ENCODE measurements at places on chromosomes 6 and 20.

GRCh38 chr20:38895098-38895949 is 30.9 kb upstream of the FAM83D start:
- DNase-seq, result no peak

DNA sequence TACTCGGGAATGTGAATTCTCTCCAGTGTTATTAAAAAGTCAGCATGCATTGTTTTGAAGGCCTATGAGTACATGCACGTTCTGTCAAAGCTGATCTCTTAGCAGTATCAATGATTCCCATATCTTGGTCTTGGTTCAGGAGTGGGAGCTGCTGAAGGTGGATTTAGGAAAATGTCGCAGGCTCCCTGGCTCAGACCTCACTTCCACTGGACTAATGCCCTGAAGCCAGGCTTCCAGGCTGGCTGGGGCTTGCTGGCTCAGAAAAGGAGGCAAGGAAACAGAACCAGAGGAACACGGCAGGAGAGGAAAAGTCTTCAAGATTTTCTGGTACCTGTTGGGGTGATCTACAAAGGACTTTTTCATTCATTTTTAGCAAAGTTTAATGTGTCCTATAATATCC is 81.6 kb downstream of the OLIG3 start:
- DNase-seq, result no peak

GRCh38 chr6:139313229-139313628 is 21.4 kb upstream of the TXLNB start:
- no peak for DNase-seq

DNA sequence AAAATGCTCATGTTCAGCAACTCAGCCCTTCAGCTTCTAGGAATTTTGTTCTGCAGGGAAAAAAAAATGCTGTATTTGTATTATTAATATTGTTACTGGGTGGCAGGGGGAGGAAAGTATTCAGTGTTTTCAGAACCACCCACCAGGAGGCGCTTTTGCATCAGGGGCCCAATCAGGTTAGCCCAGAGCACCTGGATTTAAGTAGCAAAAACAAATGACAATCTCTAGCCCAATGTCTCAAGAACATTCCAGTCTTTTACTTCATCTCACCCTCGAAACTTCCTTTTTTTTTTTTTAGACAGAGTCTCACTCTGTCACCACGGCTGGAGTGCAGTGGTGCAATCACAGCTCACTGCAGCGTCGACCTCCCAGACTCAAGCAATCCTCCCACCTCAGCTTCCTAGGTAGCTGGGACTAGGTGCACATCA is 635 bp upstream of the C20orf203 start:
- DNase-seq, result peak; percentile 80

DNA sequence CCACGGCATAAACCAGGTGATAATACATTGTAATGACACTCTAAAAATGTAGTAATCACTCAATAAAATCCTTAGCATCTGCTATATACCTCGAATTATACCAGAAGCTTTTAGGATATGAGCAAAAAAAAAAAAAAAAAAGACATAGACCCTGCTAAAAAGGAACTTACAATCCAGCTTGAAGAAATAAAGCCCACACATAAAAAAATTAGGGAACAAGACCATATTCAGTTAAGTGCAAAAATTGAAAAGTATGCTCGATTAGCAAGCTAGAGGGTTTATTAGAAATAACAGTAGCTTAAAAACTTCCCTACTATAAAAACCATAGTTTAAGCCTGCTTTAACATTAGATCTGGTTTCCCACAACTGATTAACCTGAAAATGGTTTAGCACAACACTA is 135.6 kb downstream of the GMPR start:
- no peak for DNase-seq

DNA sequence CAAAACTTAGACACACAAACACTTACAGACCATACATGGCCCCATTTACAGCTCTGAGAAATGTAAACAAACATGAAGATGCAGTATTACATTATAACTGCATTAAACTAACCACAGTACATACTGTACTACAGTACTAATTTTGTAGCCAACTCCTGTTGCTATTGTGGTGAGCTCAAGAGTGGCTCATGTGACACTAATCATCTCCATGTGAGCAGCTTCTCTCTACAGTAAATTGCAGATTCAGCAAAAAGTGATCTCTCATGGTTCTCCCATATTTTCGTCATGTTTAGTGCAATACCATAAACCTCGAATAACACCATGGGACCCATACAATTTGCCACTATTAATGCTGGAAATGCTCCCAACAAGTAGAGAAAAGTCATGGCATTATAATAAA is 860.4 kb downstream of the EPHA7 start:
- no peak for DNase-seq

DNA sequence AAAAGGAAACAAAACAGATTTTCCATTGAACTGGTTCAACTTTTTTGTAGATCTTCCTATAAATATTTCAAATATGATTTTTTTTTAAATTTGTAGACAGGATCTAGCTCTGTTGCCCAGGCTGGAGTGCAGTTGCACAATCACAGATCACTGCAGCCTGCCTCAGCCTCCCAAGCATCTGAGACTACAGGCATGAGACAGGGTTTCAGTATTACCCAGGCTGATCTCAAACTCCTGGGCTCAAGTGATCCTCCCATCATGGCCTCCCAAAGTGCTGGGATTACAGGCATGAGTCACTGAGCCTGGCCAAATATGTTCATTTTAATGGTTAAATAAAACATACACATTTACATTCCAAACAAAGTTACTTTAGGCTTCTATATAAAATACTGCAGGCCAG is 33.6 kb downstream of the SAMHD1 start:
- no peak for DNase-seq

GRCh38 chr20:46803123-46804020 is 91.3 kb upstream of the EYA2 start:
- no peak for DNase-seq

DNA sequence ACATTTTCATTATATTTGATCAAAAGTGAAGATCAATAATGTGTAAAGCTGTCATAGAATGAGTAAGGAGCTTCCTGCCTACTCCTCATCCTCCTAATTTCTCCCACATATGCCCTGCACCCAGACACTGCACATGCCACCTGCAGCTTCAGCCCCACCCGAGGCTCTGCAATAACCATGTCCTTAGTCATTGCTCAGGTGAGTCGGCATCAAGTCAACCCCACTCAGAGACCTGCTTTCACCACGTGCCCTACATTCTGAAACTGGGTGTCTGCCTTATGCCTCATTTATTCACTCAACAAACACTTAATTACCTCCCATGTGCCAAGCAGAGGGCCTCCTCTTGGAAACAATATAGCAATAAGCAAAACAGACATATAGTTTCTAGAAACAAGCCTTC is 15.4 kb upstream of the TNFAIP3 start:
- DNase-seq, result no peak

- DNase-seq, result no peak
These were observed 3.9 kb upstream of the TEAD3 start for GRCh38 chr6:35500782-35501181.

DNA sequence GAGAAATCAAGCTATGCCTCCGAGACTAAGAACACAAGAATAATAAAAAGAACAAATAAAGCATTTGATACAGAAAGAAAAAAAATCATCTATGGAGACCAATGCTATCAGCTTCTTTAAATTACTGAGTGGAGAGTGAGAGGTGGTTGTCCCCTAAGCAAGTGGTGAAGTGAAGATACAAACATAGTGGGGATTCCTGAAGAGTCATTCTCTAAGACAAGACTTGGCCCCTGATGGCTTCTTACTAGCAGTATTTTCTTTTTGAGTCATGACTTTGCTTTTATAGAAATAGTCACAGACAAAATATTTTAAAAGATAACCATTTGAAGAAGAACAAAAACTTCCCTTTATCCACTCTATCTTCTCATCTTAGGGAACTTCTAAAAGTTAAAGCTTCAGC is 261.4 kb upstream of the PRDM1 start:
- DNase-seq, result no peak

GRCh38 chr6:134182528-134182927 is 130.1 kb upstream of the SLC2A12 start:
- no peak for DNase-seq

GRCh38 chr6:170148709-170149470 is 142.0 kb downstream of the DLL1 start:
- DNase-seq, result no peak

DNA sequence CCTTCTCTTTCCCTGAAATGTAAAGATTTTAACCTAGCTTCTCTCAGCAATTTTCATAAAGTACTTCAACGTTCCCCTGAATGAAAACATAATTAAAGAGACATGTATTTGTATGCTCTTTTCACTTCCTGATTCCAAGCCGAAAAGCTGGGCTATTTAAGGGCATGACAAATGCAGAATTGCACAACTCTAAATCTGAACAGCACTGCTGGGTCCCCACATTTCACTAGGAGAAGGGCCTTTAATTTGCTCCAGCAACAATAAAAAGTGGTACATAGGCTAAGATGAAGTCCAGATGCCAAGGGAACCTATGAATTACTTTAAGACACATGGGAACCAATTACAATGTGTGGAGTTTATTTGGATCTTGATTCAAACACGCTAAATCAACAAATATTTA is 42.0 kb downstream of the IRAK1BP1 start:
- DNase-seq, result no peak

DNA sequence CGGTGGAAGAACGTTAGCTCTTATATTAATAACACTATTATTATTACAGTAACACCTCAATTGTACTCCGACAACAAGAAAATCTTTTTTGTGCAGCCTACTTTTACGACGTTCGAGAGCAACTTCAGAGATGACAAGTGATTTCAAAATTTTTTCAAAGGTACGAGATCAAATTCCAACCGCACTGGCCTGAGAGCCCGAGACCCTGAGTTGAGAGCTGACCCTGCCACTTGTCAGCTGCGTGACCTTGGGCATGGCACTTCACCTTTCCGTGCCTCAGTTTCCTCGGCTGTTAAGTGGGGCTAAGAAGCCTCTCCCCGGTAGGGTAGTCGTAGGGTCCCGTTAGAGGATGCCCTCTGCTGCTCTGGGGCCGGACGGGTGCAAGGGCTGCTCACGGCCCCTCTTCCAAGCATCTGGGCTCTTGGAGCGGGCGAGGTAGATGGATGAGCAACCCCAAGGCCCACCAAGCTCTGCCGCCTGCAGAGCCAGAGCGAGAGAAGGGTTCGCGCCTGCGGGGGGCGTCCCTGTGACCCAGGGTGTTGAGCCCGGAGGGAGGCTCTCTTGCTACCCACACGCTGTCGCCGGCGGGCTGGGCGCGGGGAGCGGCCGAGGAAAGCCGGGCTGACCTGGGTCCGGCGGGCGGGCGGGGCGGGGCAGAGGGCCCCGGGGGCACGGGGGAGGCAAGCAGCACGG is 510 bp downstream of the NDRG3 start:
- DNase-seq, result no peak

DNA sequence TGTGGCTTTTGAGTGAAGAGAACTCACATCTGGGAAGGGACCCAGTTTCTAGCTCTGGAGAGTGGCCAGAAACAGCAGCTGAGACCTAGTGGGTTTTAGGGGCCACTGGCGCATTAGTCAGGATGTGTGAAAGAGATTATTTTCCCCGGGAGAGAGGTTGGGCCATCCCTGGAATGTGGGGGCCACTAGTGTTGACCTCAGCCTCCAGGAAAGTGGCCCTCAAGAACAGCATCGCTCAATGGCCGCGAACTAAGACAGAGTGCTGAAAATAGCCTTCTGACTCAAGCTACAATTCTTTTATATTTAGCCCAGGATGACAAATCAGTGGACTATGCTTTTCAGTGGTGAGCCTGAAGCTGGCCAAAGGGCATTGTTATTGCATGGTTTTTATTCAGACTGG is 210.4 kb upstream of the RNF24 start:
- no peak for DNase-seq

DNA sequence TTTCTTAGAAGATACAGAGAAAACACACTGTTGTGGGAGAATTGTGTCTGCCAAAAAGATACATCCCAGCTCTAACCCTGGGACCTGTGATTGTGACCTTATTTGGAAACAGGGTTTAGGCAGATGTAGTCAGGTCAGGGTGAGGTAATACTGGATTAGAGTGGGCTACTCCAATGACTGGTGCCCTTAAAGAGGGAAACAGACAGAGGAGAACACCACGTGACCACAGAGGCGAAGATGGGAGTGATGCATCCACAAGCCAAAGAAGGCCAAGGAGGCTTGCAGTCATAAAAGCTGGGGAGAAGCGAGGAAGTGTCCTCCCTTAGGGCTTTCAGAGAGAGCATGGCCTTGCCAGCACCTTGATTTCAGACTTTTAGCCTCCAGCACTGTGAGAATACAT is 35.6 kb downstream of the SLC52A3 start:
- no peak for DNase-seq

DNA sequence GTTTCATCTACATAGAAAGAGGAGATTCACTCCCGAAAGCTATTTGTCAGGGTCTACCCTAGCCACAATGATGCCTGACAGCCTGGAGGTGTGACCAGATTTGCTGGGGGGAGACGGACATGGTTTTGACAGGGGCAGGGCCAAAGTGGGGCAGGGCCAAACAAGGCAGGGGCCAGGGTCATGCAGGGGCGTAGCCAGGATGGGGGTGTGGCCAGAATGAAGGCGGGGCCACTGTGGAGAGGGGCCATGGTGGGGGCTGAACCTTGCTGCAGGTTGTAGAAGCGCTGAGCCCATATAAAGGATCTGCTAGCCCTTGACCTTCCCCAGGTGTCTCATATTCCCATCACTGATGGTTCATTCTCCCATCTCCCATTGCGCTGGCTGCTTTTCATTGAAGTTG is 184.1 kb upstream of the SULF2 start:
- DNase-seq, result no peak

DNA sequence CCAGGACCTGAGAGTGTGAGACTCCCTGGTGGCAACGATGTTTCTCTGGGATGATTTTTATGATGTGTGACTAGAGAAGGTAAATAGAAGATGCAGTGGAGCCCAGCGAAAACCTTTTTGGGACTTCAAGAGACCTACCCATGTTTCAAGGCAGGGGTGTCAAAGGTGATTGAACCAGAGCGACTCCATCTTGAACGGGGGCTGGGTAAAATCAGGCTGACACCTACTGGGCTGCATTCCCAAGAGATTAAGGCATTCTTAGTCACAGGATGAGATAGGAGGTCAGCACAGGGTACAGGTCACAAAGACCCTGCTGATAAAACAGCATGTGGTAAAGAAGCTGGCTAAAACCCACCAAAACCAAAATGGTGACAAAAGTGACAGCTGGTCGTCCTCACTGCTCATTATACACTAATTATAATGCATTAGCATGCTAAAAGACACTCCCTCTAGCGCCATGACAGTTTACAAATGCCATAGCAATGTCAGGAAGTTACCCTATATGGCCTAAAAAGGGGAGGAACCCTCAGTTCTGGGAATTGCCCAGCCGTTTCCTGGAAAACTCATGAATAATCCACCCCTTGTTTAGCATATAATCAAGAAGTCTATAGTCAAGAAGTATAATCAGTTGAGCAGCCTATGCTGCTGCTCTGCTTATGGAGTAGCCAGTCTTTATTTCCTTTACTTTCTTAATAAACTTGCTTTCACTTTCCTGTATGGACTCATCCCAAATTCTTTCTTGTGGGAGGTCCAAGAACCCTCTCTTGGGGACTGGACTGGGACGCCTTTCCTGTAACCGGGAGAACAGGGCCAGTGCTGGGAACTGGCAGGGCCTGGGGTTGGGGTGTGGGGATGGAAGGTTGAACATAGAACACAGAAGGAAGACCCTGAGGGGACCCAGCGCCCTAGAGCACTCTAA is 526.4 kb downstream of the QKI start:
- DNase-seq, result no peak

GRCh38 chr6:6820641-6821238 is 232.2 kb downstream of the LY86 start:
- DNase-seq, result no peak
